ENCODE measurements at places on chromosomes 7 and 10.

DNA sequence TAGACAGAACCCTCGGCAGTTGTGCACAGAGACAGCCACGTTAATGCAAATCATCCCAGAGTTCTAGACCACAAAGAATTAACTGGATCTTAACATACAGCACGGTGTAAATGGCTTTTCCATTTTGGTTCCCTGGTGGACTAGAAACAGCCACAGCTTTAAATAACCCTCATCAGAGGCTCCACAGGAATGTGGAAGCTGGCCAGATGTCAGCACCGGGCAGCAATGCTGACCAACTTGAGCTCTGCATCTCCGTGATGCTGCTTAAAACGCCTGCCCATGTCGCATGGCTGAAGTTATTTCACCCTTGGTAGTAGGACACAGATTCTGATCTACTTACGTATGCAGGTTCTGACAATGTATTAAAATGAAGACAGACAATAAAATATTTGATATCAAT lies 24.5 kb downstream of the RSU1 start:
- no peak for DNase-seq

- DNase-seq, result no peak
These were observed 189.6 kb downstream of the COBL start for GRCh38 chr7:51126813-51127617.

DNA sequence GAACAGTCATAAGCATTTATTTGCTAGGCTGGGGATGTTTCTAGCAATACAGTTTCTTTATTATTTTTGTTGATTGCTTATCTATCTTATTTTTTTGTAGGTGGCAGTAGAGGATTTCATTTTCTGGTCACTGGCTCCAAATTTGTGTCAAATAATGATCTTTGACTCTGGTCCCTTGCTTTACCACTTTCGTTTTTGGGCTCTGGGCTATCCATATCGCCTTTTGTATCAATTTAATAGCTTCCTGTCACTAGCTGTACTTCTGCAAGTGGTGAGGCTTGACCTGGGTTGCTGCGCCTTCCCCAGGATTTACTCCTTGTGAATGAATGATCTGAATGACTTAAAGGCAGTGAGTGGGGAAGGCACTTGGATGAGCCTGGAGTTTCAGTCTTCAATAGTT lies 48.4 kb downstream of the MDFIC start:
- no peak for DNase-seq

GRCh38 chr10:102675666-102676533 lies 31.6 kb downstream of the TRIM8 start:
- DNase-seq, result no peak

GRCh38 chr7:74012842-74013249 lies 15.1 kb upstream of the ELN start:
- no peak for DNase-seq

DNA sequence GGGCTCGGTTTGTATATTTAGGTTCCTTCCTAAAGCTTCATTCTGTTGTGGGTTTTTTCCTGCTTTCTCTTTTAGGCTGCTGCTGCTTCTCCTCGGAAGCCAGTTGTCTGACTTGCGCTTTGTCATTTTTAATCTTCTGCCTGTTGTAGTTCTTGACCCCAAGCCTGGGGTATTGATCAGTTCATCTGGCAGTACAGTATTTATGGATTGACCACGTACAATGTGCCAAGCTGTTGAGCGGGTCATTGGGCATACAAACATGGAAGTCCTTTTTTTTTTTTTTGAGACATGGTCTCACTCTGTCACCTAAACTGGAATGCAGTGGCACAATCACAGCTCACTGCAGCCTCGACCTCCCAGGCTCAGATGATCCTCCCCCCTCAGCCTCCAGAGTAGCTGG lies 4.3 kb downstream of the PROSER2 start:
- no peak for DNase-seq

DNA sequence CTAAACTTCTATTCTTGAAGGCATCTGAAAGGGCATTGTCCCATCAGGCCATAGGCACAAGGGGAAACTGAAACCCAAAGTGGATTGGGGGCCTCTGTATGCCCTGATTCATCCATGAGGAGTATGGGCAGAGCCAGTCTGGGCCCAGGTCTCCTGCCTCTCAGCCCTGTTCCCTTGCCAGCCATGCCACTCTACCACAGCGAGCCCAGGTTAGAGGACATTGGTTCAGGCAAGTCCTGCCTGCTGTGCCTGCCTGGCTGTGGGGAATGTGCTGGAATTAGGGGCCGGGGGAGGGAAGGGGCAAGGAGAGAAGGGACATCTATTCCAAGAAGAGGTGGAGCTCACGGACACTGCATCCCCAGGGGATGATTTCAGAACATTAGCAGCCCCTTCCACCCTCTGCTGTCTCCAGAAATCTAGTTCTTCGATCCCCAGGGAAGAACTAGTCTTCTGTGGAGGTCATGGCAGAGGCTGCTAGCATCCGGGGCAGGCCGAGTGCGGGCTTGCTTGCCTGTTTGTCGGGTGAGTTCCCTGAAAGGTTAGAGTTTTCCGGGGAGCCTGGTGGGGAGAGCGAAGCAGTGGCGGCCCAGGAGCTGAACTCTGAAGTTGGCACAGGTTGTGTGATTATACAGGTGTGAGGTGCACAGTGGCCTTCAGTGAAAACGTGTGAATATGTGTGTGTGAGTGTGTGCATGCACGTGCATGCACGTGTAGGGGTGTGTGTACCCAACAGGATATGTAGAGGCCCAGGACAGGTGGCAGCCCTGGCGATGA lies 37.8 kb downstream of the TBATA start:
- DNase-seq, result no peak

- no peak for DNase-seq
These were observed 66.0 kb downstream of the MAD1L1 start for GRCh38 chr7:2166625-2167280.

- no peak for DNase-seq
These were observed 28.7 kb downstream of the DGKI start for GRCh38 chr7:137818036-137818435.

GRCh38 chr7:45718464-45719330 lies 144.5 kb downstream of the ADCY1 start:
- no peak for DNase-seq

DNA sequence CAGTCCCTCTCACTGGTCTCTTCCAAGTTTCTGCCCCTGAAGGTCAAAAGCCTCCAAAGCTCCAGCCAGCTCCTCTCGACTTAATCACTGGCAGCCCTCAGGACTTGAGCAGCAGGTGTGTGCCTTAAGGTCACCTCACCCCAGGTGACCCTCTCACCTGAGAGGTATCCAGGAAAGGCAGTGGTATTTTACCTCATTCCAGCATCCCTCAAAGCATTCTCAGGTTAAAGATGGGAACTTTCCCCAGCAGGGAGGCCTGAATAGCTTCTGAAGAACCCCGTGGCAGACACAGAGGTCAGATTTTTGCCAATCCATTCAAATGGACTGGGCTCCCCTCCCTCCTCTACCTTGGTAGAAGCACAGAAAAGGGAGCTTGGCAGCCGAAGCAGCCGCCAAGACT lies 148.2 kb downstream of the GFRA1 start:
- DNase-seq, result no peak

GRCh38 chr7:133778472-133778871 lies 348.7 kb upstream of the LRGUK start:
- no peak for DNase-seq

DNA sequence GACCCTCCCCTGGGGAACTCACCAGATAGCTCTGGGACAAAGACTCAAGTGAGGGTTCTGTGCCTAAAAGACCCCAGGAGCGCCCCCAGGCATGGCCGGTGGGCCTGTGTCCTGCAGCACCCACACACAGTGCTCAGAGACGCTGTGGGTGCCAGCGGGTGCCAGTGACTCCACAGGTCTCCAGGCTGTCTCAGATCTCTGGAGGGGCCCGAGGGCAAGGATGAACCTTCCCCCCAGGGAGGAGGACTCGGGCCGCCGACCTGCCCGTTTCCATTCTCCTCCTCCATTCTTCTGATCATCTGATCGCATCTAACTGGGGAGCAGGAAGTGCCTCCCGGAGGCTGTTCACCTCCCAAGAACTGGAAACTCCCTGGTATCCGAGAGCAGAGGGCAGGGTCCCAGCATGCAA lies 980 bp downstream of the ADAM8 start:
- DNase-seq, result no peak

GRCh38 chr10:76040830-76041220 lies 609.4 kb downstream of the LRMDA start:
- no peak for DNase-seq

DNA sequence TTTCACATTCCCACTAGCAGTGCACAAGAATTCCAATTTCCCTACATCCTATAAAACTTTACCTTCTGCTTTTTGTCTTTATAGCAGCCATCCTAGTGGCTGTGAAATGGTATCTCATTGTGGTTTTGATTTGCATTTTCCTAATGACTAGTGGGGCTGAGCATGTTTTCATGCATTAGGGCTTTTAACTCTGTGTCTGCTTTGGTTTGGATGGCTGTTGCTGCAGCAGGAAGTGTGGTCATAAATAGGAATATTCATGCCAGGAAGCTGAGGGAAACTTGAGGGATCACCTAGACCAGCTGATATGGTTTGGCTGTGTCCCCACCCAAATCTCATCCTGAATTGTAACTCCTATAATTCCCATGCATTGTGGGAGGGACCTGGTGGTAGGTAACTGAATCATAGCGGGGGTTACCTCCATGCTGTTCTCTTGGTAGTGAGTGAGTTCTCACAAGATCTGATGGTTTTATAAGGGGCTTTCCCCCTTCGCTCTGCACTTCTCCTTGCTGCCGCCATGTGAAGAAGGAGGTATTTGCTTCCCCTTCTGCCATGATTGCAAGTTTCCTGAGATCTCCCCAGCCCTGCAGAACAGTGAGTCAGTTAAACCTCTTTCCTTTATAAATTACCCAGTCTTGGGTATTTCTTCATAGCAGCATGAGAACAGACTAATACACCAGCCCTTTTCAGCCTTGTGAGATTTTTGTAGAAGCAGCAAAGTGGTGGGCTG lies 181.8 kb upstream of the PITRM1 start:
- no peak for DNase-seq

DNA sequence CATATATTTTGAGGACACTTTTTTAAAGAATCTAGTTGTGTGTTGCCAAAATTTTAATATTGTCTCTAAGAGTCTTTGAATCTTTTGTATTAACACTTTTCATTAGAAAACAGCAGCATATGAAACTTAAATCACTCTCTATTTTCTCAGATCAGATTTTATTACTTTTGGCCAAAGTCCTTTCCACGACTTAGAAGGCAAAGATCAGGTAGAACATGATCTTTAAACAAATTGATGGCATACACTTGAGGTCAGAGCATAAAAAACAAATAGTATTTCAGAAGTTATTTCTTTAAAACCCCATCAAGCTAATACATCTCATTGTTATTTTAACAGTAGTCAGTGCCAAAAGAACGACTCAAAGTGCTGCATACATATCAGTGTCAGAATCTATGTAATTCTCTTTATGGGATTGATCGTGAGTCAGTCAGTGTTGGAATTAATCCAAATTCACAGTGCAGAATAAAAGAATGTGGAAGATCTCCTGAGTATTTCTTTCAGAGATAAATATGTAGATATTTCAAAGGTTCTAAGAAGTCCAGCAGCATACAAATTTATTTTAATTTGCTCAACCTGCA lies 9.6 kb upstream of the AGMO start:
- DNase-seq, result no peak

DNA sequence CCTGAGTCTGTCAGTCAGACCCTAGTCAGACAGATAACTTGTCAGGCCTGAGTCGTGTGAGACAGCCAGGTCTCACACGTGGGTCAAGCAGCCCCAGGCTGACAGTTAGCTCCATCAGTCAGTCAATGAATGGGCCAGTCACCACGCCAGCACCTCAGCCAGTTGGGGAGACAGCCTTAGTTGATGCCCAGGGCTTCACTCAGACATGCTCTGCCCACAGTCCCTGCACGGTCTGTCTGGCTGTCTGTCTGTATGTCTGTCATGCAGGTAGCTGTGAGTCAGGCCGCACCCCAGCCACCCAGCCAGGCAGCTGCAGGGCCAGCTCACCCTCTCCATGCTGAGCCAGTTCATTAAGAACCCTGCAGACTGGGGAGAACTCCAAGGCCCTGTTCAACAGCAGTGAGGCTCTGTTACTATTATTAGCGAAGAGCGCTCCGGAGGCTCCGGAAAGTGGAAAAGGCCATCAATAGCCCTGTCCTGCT lies 141.1 kb upstream of the PCBD1 start:
- no peak for DNase-seq

- no peak for DNase-seq
These were observed 335.1 kb downstream of the GATA3 start for GRCh38 chr10:8389630-8390029.

GRCh38 chr7:82633592-82633991 lies 190.0 kb upstream of the CACNA2D1 start:
- no peak for DNase-seq

GRCh38 chr7:27214239-27214950 lies 14.5 kb upstream of the HOXA13 start:
- no peak for DNase-seq

DNA sequence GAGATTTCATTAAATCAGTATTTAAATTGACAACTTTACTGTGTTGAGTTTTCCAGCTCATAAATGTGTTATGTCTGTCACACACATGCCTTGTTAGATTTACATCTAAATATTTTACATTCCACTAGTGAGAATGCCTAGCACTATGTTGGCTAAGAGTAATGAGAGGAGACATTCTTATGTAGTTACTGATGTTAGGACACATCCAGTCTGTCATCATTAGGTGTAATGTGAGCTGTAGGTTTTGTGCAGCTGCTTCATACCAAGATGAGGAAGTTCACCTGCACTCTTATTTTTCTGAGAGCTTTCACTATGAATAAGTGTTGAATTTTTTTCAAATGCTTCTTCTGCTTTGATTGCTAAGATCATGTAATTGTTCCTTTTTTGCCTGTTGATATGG lies 218.0 kb upstream of the IGFBP3 start:
- DNase-seq, result no peak

DNA sequence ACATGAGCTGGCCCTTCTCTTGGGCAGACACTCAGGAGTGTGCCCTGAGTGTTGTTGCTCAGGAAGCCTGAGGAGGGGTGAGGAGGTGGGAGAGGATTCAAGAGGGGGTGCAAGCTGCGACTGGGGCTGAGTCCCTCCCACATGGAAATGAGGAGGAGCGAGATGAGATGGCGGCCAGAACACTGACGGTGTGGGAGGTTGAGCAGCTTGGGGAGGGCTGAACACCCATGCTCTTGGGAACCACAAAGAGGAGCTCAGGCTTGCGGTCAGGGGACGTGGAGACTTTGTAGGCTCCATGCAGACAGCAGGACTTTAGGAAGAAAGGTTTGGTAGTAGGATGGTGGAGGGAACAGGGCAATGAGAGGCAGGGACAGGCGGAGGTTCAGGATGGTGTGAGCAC lies 163.2 kb upstream of the SHH start:
- no peak for DNase-seq

DNA sequence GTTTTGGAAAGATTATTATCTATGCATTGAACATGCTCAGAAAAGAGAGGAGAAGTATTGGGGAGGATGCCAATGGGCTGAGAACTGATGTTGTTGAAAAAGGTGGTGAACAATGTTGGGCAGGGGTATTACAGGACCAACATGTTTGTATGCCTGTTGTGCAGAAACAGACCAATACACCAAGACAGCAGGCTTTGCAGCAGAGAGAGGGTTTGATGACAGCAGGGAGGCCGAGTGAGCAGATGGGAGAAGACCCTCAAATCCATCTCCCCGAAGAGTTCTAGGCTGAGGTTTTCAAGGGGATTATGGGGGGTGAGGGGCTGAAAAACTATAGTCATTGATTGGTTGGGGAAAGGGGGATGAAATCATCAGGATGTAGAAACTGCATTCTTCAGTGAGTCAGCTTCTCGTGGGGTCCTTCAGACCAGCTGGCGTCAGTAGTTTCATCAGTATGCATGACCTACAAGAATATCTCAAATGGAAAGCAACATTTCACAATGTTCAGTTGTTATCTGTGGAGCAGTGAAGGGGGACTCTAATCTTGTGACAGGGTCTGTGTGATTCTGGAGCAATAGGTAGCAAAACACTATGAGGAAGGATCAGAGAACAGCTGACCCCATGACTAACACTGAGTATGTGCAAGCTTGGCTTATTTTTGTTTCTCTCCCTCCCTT lies 167.8 kb downstream of the BAMBI start:
- no peak for DNase-seq

Measured in NCI-H187 treated with DMSO at 0.1 percent for 48 hours (cell line).